ENCODE measurements at places on chromosomes 3 and 15.

GRCh38 chr3:161274691-161275298, 53.7 kb downstream of the NMD3 start:
- DNase-seq, result peak; percentile 18

DNA sequence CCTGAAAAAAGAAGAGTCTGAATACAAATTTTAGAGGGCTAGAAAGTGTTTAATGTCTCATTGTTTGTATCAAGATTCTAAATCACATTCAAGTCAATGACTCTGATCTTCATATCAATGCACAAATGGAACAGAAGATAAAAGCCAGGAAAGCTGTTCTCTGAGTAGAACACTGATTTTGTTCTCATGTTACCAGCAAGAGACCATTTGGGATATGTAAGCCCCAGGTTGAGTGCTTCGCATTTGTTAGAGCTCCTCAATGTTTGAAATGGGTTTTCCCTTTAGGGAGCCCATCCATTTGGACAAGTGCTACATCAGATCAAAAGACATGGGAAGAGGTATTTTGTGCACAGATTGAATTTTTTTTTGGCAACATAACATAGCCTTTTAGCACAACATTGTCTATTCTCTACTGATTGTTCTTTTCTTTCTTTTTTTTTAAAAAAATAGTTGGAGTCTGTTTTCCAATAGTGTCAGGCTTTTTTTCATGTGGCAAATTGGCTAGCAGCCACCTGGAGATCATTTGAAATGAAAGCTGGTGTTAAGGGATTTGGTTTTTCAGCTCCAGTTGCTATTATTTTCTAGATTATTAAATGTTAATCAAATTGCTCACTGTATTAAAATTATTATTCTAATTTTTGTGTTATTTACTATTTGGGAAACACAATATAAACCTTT, 74.5 kb upstream of the ZPLD1 start:
- no peak for DNase-seq

GRCh38 chr3:61081554-61081953, 169.7 kb downstream of the FHIT start:
- no peak for DNase-seq

GRCh38 chr3:53834429-53835095, 11.7 kb downstream of the CHDH start:
- no peak for DNase-seq

- DNase-seq, result no peak
Observed at GRCh38 chr3:46410669-46411068, 3.6 kb downstream of the CCRL2 start.

DNA sequence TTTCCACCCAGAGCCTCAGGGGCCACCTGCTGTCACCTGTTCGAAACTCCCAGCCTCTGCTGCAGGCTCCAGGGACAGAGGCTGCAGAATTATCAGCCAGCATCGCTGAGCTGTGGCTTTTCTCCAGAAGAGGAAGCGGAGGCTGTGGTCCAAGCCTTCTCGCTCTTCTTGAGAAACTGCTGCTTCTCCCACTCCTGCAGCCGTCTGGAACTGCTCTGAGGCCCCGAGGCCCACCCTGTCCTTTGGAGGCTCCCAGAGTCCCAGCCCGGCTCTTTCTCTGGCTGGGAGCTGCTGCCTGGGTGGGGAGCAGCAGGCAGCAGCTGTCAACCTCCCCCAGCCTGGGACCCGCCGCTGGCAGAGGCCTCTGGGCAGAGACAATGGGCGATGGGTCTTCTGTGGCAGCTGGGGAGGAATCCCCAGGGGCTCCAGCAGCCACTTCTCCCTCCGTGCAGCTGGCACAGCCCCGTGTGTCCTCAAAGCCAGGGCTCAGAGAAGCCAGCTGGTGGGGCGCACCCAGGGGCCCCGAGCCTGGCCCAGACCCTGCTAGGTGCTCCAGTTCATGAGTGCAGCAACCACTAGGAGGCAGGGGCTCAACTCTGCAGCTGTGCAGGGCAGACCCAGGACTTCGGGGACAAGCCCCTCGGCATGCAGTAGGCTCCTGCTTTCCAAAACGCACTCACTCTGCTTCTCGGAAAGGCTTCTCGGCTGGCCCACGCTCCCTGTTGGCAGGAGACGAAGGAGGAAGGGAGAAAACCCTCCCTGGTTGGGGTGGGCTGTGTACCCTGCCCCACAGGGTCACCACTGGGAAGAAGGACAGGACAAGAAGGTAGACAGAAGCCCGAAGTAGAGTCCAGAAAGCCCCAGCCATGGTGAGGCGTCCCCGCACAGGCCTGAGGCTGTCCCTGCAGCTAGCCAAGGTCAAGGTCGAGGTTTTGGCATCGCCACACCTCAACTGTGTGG, 49.9 kb upstream of the FURIN start:
- no peak for DNase-seq

- no peak for DNase-seq
Observed at GRCh38 chr15:63294359-63294758, 17.0 kb downstream of the APH1B start.

- DNase-seq, result no peak
Observed at GRCh38 chr15:82106679-82107078, 60.9 kb upstream of the MEX3B start.

GRCh38 chr3:195859846-195860411, 48.2 kb upstream of the MUC4 start:
- no peak for DNase-seq

DNA sequence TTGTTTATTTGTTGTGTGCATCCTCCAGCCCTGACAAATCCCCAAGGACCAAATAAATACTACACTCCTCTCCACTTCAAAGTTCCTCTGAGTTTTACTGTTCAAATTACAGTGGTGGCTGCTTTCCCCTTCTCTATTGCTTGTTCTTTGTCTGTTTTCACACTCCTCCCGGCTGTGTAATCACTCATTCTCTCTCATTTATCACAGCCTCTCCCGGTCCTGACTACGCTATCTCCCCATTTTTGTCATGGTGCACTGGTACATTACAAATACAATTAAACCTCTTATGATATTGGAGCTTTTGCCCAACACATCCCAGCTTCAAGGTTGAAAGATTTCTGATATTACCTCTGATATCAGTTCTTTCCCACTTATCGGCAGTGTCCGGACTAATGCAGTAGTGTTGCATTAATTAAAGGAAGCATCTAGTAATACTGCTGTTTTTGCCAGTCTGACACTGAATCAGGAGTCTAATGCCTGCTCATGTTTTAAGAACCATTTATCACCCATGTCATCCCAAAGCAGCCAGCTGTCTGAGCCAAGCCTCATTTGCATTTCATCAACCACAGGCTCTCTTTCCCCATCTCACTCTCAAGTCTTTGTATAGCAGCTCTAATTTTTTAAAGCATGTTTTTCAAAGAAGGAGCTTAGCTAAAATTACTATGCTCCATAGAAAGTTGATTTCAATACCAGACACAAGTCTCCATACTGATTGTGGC, 740.5 kb downstream of the ROBO2 start:
- no peak for DNase-seq

DNA sequence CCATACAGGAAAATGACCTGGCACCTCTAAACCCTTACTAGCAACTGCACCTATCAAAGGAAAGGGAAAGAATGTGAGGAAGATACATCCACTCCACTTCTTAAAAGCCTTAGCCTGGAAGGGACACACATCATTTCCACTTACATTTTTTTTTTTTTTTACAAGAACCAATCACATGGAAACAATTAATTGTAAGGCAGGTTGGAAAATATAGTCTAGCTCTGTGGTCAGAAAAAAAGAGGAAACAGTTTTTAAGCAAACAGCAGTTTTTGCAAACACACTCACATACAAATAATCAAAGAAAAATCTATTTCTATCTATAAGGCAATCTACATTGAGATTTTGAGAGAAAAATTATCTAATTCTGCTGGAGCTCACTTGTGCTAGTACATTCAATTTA, 98.9 kb upstream of the SPRED1 start:
- no peak for DNase-seq

GRCh38 chr3:107752202-107752990, 229.6 kb downstream of the BBX start:
- no peak for DNase-seq

DNA sequence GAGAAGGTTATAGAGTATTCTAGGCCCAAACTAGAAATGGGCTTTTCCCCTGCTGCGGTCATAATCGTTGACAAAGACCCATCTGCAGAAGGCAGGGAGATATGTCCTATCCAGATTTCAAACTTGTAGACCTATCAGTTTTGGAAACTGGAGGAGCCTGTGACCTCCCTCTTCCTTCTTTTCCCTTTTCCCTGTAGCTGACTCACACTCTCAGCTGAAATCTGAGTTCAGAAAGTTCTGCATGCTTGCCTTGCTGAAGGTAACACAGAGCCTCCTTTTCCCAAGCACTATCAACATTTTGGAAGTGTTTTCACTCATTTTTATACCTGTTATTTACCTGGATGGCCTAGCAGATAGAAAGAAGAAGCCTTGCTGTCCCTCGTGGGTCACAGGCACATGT, 59.1 kb upstream of the PSMD6 start:
- DNase-seq, result no peak

- no peak for DNase-seq
Observed at GRCh38 chr3:71309342-71309741, 274.2 kb downstream of the FOXP1 start.

Data from transverse colon (tissue), 4 donors.